NCI-H524 treated with DMSO at 0.1 percent for 48 hours (cell line): ENCODE measurements at places on chromosomes 7 and 10.
A peak's percentile ranks its signal among the peaks of the same experiment; 100 is the strongest.

DNA sequence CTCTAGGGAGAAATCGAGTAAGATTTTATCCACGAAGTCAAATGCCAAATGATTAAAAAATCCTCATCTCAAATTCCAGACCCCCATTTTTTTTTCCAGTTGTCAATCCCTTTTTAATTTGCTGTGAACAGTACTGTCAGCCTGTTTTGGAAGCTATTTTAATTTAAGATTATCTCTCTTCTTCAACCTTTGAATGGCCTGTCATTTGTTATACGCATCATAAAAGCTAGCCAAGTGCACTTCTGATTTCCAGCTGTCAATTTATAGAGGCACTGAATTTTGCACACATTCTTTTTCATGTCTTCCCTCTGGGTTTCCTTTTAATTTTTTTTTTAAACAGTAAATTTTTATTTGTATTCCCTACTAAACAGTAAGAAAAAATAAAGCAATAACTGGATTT lies 336.4 kb upstream of the HGF start:
- DNase-seq, result peak; percentile 12

- DNase-seq, result no peak
Observed at GRCh38 chr7:19024261-19024660, 93.2 kb downstream of the TWIST1 start.

- DNase-seq, result no peak
Observed at GRCh38 chr7:13448243-13448642, 541.2 kb downstream of the ETV1 start.

DNA sequence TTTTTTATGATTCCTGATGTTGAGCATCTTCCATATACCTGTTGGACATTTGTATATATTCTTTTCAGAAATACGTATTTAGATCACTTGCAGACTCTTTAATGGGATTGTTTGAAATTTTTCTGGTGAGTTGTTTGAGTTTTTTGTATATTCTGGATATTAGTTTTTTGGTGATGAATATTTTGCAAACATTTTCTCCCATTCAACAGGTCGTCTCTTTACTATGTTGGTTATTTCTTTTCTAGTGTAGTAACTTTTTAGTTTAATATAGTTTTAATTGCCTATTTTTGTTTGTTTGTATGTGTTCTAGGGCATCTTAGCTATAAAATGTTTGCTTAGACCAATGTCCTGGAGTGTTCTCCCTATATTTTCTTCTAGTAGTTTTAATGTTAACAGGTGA lies 72.7 kb downstream of the ZWINT start:
- DNase-seq, result no peak

DNA sequence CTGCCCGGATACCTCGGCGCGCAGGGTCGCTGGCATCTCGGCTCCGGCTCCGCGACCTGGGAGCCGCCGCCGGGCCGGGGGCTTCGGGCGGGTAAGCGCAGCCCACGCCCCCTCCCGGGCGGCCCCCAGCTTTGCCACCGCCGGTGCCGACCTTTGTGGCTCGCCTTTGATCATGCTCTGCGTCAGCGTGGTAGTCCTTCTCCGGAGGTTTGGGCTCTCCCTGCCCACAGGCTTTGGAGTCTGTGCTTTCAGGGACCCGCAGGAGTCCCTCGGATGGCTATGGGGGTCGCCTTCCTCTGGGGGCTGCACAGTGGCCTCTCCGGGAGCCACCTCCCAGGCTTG lies 7.3 kb downstream of the ATP6V1F start:
- no peak for DNase-seq

DNA sequence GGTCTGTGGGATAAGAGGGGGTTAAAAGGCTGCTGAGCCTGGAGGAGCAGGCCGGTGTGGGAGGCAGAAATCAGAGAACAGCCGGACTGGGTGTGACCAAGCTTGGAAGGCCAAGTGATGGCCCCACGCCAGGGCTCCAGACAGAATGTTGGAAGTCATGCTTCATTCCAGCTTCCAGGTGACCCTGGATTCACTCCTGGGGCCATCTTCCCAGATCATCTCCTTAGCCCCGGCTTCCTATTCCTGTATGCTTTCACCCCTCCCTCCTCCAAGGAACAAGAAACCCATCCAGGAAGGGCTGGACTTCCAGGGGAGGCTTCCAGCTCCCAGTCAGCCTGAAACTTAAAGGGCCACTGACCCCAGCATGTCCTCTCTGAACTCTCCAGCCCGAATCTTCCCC lies 1.0 kb downstream of the INMT start:
- DNase-seq, result no peak

DNA sequence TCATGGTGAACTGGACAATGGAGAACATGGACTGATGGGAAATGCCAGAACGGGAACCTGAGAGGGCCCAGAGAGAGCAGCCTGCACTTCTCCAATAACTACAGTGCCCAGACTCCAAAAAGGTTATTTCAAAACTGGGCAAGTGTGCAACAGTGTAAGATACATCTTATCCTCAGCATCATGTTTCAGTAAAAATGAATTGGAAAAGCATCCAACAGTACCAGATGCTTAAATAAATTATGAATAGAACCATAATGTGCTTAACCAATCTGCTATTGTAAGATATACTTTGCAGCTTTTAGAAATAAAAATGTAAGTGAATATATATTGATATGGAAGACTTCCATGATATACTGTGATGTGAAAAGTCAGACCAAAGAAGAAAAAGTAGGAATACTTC lies 303.3 kb downstream of the GRID1 start:
- no peak for DNase-seq

GRCh38 chr10:4046030-4046429 lies 261.0 kb upstream of the KLF6 start:
- no peak for DNase-seq

DNA sequence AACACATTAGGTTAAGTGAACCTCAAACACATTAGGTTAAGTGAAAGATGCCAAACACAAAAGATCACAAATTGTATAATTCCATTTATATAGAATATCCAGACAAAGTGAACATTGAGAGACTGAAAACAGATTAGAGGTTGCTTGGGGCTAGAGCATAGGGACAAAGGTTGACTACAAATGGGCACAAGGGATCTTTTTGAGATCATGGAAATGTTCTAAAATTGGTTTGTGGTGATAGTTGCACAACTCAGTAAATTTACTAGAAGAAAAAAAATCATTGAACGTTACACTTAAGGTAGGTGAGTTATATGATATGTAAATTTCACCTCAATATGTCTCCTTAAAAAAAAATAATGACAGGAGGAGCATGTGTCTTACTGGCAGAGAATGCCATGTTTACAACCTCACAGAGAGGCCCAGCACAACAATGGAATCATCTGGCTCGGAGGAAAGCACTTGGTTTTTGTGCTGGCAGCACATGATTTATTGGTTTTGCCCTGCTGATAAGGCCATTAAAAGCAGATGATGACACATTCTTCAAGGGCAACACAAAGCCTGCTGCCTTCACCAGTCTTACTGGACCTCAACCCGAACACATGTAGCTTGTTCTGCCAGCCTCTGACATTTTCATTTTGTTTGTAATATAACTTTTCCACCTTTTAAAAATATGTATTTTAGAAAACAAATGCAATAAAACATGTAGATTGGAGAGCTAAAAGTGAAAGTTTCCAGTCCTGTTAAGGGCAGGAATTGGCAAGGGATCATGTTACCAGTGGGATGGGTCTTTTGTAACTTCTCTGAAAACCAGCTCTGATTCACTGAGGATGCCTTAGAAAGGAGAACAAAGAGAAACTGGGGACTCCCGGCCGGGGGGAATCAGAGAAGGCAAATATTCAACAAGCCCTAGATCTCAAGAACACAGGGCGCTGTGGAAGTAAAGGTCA lies 11.9 kb upstream of the LMOD2 start:
- no peak for DNase-seq

DNA sequence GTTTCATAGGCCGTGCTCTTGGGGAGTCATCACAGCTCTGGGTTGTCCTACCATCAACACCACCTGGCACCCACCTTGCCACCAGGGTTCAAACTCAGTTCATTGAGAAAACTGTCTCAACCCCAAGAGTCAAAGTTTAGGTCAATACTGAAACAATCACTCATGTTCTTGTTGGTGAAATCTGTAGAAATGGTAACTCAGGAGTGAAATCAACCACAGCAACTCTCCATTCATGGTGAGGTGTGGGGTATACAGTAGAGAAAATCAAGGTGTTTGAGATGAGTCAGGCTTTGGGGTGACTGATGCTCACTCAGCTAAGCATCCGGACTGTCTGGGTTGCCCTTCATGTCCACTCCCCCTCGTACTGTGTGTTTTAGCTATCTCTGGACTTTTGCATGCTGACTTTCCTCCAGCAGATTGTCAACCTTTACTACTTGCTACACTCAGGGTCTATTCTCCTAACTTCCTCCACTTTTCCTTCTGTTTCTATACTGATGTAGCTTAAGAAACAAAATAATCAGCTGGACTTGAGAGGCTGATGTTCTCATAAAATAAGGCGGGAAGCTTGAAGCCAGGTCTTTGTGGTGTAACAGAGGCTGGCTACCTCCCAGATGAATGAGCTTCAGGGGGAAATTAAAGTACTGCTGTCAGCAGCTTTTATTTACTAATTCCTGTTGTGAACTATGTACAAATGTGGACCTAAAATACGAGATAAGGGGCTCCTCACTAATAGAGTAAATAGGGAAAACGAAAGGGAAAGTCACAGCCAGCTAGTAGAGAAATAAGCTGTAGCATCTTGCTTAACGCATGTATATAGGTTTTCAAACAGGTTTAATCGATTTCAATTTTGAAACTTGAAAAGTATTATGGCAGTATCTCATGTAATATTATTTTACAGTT lies 173.6 kb upstream of the AKR1E2 start:
- no peak for DNase-seq

- no peak for DNase-seq
Observed at GRCh38 chr10:97481071-97481470, 17.2 kb downstream of the MMS19 start.
